ENCODE measurements at places on chromosomes 5 and 9.

- DNase-seq: no peak
These were observed 69.0 kb downstream of the GAPVD1 start for GRCh38 chr9:125330587-125330986.

DNA sequence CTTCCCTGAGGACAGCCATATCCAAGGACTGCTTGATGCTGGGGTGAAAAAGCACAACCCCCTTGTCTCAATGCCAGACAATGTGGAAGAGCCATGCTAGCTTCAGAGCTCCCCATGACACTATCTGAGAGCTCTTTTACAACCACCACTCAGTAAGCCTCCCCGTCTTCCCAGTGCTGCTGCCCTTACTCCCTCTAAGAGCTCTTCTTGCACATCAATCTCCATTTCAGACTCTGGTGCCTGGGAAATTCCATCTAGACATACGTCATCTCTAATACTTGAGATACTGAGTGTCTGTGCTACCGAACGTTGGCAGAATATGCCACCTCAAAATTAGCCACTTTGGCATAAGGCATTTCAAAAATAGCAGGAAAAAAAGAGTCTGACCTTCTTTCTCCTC is 94.5 kb downstream of the EDIL3 start:
- no peak for DNase-seq

DNA sequence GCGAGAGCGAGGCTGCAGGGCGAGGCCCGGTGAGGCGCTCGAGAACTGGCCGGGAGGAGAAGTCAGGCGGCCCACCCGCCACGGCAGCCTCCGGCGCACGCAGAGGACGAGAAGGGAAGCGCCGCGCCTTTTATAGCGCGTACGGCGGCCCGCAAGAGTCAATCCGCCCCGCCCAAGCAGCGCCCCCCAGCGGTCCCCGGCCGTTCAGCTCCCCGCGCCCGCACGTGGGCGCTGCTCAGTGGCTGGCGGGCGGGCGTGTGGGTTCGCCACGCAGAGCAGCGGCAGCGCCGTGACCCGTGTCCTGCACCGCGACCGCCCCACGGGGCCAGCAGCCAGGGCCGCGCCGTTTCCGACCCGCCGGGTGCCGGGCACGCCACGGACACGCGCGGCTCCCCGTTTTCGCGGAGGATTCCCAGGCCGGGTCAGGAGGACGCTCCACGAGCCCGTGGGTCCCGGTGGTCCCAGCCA is 14.6 kb downstream of the LCN10 start:
- DNase-seq: peak; percentile 31

GRCh38 chr5:136016945-136017530 is 11.8 kb upstream of the TGFBI start:
- peak; percentile 71 for DNase-seq

DNA sequence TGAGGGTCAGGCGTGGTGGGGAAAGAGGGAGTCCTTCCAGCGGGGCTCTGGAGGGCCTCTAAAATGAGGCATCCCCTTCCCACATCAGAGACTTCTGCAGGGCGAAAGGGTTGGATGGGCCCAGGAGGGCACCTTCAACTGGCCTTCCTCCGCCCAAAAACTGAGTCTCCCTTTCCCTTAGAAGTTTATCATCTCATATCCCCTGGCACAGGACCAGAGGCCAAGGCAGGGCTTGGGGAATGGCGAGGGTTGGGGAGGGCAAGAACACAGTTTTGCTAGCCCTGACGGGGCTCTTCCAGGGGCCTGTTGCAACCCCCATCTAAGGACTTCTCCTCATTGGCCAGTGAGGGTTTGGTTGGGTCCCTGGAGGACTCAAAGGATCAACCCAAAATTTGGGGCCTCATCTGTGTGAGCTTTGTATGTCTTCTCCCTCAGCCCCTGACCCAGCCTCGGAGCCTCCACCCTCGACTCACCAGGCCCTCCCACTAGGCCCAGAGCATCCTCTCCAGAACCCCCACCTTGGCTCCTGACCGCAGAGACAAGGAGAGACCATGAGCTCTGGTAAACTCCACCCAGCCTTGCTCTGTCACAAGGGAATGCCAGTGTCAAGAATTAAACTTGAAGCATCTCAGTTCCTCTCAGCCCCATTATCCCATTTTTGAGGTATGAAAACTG is 24.1 kb downstream of the AQP7 start:
- no peak for DNase-seq

GRCh38 chr9:99824378-99825171 is 2.9 kb downstream of the NR4A3 start:
- no peak for DNase-seq

- DNase-seq: no peak
These were observed 33.0 kb downstream of the POU5F2 start for GRCh38 chr5:93708442-93708841.

GRCh38 chr5:135318037-135318436 is 81.0 kb downstream of the MACROH2A1 start:
- no peak for DNase-seq
